Liver (tissue), 10 donors: ENCODE measurements at places on chromosomes 5 and 9. TPM values are rescaled to one million over a fixed set of nuclear protein-coding genes. Genes with fewer than 3 reads are reported as not detected.

- H3K36me3 ChIP-seq: no peaks in the 10 kb centered on the region
- H3K4me3 ChIP-seq: no peak overlapping the region
- no peak for DNase-seq
- H3K27ac ChIP-seq: no peak overlapping the region
- H3K27me3 ChIP-seq: no peaks in the 10 kb centered on the region
- peaks cover 19% of the 10 kb centered on the region for H3K4me1 ChIP-seq
These were observed 48.3 kb downstream of the PALM2AKAP2 start for GRCh38 chr9:109828254-109828653.

GRCh38 chr9:131008563-131008908 is 438 bp upstream of the LAMC3 start:
- H3K4me3 ChIP-seq: no peak overlapping the region
- H3K36me3 ChIP-seq: no peaks in the 10 kb centered on the region
- H3K27ac ChIP-seq: no peak overlapping the region
- peaks cover 7% of the 10 kb centered on the region for H3K4me1 ChIP-seq

DNA sequence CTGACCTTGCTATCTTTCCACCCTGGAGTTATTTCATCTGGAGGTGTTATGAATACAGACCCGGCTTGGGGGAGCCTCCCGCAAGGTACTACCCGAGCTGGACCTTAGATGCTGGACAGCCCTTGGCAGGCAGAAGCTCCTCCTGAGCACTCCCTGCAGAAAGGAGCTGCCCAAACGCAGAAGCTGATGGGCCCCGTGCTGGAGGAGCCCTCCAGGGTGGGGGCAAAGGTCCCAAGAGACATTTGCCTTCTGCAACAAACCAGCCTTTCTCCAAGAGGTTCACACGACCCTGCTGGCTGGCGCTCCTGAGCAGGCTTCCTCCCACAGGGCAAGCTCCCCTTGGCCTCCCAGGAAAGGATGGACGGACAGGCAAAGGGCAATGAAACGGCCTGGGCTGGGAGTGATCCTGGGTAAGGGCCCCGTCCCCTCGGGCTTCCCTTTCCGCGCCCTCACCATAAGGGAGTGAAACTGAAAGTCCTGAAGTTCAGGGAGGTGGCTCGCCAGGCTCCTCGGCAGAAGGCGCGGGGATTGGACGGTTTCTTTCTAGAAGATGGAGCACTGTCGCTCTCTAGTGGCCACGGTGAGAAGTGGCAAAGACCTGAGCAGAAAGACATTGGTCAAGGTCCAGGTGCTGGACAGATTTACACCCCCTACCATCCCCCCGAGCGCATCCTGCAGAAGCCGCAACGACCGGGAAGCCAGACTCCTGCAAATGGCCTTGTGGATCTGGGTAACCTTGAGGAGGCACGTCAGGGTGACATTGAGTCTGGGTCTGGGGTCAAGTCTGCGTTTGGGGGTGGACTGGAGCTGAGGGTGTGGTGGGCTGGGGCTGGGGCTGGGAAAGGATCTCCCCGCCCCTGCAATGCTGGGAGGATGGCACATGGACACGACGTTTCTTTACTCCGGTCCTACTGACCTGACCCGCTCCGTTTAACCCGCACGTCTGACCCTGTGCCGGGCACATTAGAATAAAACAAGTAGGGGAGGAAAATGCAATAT is 56.4 kb downstream of the NEURL1B start:
- H3K4me1 ChIP-seq: no peaks in the 10 kb centered on the region
- peak; percentile 78 for DNase-seq
- H3K36me3 ChIP-seq: no peaks in the 10 kb centered on the region
- peak overlapping the region; percentile 59 for H3K4me3 ChIP-seq

- no peak overlapping the region for H3K27ac ChIP-seq
- H3K4me3 ChIP-seq: no peak overlapping the region
- no peaks in the 10 kb centered on the region for H3K27me3 ChIP-seq
- peaks cover 9% of the 10 kb centered on the region for H3K4me1 ChIP-seq
- DNase-seq: no peak
- H3K36me3 ChIP-seq: no peaks in the 10 kb centered on the region
These were observed 72.9 kb downstream of the IQGAP2 start for GRCh38 chr5:76475936-76476335.

DNA sequence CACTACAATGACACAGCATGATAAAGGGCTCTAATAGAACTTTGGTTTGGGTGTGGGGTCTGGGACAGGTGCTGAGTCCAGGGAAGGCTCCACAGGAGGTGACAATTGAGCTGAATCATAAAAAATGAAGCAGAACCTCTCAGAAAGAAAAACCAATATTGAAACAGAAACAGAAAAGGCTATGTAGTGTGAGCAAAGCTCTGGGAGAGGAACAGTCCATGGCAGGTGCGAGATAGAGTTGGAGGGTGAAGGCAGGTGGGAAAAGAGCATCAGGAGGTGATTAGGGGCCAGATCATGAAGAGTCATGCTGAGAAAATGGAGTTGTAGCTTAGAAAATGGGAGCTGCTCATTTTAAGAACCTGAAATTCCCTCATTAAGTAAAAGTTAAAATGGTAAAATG is 164.9 kb downstream of the KCTD16 start:
- no peaks in the 10 kb centered on the region for H3K36me3 ChIP-seq
- no peaks in the 10 kb centered on the region for H3K27me3 ChIP-seq
- no peak overlapping the region for H3K27ac ChIP-seq
- no peak for DNase-seq

GRCh38 chr9:96136992-96137670 is 164.8 kb downstream of the HSD17B3 start:
- no peaks in the 10 kb centered on the region for H3K4me1 ChIP-seq
- H3K4me3 ChIP-seq: peak overlapping the region; percentile 13
- H3K36me3 ChIP-seq: no peaks in the 10 kb centered on the region
- H3K27me3 ChIP-seq: no peaks in the 10 kb centered on the region
- H3K27ac ChIP-seq: no peak overlapping the region

Gene FRMD3
- total RNA-seq: 0.61 TPM

GRCh38 chr9:27333241-27334052 is 36.5 kb upstream of the EQTN start:
- H3K4me1 ChIP-seq: no peaks in the 10 kb centered on the region
- H3K27ac ChIP-seq: no peak overlapping the region
- H3K36me3 ChIP-seq: no peaks in the 10 kb centered on the region
- H3K4me3 ChIP-seq: no peak overlapping the region
- H3K27me3 ChIP-seq: no peaks in the 10 kb centered on the region

DNA sequence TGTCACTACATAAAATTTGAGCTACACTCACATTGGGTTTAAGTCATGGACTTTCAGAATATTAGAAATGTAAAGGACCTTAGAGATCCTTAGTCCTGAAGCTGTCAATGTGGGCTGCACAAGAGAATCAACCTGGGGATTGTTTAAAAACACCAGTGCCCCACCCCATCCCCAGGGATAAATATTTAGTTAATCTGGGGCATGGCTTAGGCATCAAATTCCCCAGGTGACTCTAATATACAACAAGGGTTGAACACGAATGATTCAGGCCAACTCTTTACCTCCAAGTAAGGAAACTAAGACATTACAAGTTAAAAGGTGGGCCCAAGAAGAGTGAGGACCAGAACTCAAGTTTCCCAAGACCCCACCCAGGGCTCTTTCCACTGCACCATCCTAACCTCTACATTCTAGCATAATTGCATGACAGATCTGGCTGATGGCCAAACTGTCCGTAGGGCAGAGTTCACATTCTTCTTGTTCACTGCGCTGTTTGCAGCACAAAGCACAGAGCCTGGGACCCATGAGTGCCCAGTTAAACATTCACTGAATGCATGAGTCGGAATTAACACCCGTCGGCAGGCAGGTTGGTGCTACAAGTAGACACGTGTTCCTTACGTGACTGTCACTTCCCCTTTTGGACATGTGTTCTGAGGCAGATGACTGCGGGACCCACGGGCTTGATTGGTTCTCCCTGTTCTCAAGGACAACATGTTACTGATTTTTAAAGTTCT is 25.2 kb downstream of the CYFIP2 start:
- H3K4me1 ChIP-seq: peaks cover 27% of the 10 kb centered on the region
- peak; percentile 59 for DNase-seq
- no peaks in the 10 kb centered on the region for H3K27me3 ChIP-seq
- H3K36me3 ChIP-seq: no peaks in the 10 kb centered on the region
- H3K27ac ChIP-seq: peak overlapping the region; percentile 47

DNA sequence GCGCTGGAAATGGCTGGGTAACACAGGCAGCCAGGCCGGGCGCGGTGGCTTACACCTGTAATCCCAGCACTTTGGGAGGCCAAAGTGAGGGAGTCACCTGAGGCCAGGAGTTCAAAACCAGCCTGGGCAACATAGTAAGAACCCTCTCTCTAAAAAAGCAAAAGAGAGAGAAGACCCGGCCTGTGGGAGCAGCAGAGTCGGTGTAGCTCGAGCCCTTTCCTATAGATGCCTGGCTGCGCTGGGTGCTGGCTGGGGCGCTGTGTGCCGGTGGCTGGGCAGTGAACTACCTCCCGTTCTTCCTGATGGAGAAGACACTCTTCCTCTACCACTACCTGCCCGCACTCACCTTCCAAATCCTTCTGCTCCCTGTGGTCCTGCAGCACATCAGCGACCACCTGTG is 9.2 kb downstream of the UCK1 start:
- no peaks in the 10 kb centered on the region for H3K4me1 ChIP-seq
- DNase-seq: no peak
- H3K27ac ChIP-seq: no peak overlapping the region
- no peaks in the 10 kb centered on the region for H3K27me3 ChIP-seq

Gene PCDHB4
- total RNA-seq: 0.17 TPM

DNA sequence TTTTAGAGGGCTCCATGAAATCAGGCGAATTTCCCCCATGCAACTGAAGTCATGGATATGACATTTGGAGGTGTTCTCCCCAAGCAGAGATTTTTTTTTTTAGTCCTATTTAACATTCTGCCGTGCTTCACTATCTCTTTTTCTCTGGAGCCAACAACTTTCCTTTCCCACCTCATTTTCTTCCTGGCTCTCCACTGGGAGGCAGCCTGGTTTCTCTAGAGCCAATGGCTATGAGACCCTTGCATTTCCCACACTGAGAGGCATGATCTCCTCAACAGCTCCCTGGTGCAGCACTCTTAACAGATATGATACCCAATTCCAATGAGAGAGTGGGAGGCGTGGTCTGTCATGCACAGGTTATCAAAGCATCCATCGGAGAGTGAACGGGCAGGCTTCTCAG is 310.8 kb downstream of the DRD1 start:
- no peak for DNase-seq
- H3K4me1 ChIP-seq: no peaks in the 10 kb centered on the region
- no peaks in the 10 kb centered on the region for H3K27me3 ChIP-seq
- no peak overlapping the region for H3K4me3 ChIP-seq
- H3K27ac ChIP-seq: no peak overlapping the region
- no peaks in the 10 kb centered on the region for H3K36me3 ChIP-seq

- H3K4me1 ChIP-seq: no peaks in the 10 kb centered on the region
- DNase-seq: no peak
- H3K4me3 ChIP-seq: no peak overlapping the region
- no peak overlapping the region for H3K27ac ChIP-seq
- peaks cover 4% of the 10 kb centered on the region for H3K36me3 ChIP-seq
- no peaks in the 10 kb centered on the region for H3K27me3 ChIP-seq
These were observed 53.4 kb downstream of the INIP start for GRCh38 chr9:112664531-112664930.

GRCh38 chr9:20662156-20662555 is 21.9 kb upstream of the FOCAD start:
- no peak overlapping the region for H3K27ac ChIP-seq
- no peak overlapping the region for H3K4me3 ChIP-seq
- no peaks in the 10 kb centered on the region for H3K4me1 ChIP-seq

DNA sequence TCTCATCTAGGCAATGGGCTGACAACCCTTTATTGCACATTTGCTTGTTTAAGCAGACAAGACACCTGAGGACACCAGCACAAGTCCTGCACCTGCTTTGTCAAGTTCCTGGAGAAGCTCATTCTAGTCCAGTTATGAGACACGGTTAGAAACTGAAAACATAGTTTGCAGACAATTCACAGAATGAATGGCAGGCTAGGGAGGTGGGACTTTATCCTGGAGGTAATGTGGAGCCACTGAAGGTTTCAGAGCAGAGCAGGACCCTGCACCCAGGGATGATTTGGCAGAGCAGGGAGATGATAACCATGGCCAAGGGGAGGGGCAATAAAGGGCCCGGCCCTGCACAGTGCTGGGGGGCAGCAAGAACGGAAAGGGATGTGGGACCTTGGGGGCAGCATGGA is 50.7 kb upstream of the SLC25A51 start:
- no peaks in the 10 kb centered on the region for H3K4me1 ChIP-seq
- no peaks in the 10 kb centered on the region for H3K27me3 ChIP-seq
- H3K27ac ChIP-seq: no peak overlapping the region
- peaks cover 5% of the 10 kb centered on the region for H3K36me3 ChIP-seq
- H3K4me3 ChIP-seq: no peak overlapping the region
- DNase-seq: no peak

Gene ST8SIA4
- total RNA-seq: 4.1 TPM

DNA sequence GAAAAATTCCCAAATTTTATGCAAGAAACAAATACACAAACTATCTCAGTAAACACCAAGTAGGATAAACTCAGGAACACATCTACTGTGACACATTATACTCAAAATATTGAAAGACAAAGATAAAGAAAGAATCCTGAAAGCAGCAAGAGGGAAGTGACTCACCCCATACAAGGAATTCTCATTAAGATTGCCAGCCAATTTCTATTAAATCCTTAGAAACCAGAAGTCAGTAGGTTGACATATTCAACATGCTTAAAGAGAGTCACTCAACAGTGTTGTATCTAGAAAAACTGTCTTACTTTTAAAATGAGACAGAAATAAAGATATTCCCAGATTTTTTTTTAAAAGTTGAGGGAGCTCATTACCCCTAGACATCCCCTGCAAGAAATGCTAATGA is 15.5 kb downstream of the SPATA31E1 start:
- H3K36me3 ChIP-seq: no peaks in the 10 kb centered on the region
- H3K4me1 ChIP-seq: no peaks in the 10 kb centered on the region
- no peak overlapping the region for H3K27ac ChIP-seq

Gene FCHSD1
- total RNA-seq: 6.4 TPM

Gene EIF4E1B
- not detected for total RNA-seq

Gene KCNN2
- total RNA-seq: 4.6 TPM

Gene FOXD4L4
- 0.50 TPM for total RNA-seq

Gene UBE2QL1
- total RNA-seq: 0.09 TPM

DNA sequence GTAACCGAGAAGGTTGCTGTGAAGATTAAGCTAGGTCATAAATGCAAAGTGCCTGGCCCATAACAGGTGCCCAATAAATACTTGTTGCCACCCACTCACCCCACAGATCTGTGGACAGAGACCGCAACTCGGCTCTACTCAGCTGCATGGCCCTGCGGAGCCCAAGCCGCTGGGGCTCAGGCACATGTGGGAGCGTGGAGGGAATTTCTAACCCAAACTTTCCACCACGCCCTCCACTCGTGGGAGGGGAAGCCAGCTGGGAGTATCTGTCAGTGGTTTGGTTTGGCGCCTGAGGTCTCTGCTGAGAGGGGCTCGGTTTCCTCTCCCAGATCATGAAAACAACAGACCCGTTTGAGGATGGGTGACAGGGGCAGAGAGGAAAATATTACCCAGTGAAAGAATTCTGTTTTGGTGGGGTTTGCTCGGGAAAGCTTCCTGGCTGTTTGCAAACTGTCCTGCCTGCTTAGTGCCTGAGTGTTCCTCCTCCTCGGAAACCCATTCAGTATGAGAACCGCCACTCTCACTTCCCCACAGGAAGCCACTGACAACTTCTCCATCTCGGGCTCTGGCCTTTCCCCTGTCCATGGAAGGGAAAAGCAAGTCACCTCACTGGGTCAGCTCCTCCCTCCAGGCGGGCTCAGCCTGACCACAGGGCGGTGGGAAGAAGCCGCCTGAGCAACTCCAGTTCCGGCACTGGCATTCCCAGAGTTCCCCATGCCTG is 60.1 kb downstream of the RGS3 start:
- H3K36me3 ChIP-seq: no peaks in the 10 kb centered on the region
- no peak overlapping the region for H3K4me3 ChIP-seq
- no peaks in the 10 kb centered on the region for H3K4me1 ChIP-seq
- H3K27me3 ChIP-seq: no peaks in the 10 kb centered on the region
- no peak for DNase-seq

- no peak overlapping the region for H3K4me3 ChIP-seq
- no peak overlapping the region for H3K27ac ChIP-seq
These were observed 367.9 kb upstream of the GRAMD2B start for GRCh38 chr5:126055348-126055729.

Gene FOXD4L3
- total RNA-seq: not detected
